ENCODE measurements at places on chromosomes 12 and 14.

DNA sequence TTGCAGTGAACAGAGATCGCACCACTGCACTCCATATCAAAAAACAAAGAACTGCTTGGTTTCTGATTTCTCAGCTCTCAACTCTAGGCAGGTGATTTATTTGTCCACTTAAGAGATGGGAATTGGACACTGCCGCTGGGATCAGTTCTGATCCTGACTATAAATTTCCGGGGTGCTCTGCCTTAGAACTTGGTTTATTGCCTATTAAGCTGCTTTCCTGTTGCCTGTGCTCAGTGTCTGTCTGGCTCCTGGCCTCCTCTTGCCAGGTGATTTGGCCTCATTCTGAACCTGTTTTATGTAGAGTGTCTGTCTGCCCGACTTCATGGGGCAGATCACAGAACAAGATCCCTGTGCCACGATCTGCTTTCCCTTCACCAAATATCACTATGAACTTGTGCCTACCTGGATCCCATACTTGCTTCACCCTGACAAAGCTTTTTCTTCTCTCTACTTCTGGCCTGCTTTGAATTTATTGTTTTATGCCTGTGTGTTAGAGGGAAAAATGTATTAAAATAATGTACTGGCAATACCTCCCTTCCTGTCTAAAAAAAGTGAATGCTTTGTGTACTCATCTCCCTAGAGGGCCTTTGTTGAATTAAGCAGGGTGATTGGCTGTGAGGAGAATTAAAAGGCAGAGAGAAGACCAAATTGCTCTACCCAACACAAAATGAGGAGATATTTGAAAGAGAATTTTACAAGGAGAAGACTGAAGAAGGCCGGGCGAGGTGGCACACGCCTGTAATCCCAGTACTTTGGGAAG is 27.6 kb downstream of the CDKN1B start:
- DNase-seq, result no peak

DNA sequence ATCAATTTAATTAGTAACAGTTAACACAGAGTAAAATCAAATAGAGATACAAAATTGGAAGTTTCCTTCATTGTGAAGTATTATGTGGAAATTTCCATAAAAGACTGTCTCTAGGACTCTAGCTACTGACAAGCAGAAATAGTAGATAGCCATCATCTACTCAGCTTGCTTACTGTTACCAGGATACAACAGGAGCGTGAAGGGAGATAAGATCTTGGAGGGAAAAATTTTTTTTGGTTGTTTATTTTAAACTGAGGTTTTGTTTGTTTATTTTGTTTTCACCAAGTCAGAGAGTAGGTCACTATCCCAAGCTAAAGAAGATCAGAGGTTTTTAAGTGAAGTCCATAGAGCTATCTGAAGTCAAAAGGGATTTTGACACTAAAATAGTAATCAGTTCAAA is 861.3 kb upstream of the MGAT4C start:
- DNase-seq, result no peak

- DNase-seq, result no peak
Measured at GRCh38 chr12:51911788-51912711, 4.7 kb downstream of the ACVRL1 start.

DNA sequence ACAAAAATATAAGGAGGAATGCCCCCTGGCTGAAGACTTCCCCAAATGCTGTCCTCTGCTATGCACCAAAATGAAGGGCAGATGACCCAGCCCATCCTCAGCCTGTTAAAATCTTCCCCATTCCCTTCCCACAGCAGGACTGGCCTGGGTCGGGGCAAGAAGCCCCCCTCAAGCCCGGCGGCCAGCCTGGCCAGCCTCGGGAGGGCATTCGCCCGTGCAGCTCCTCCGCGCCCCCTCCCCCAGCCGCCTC is 413 bp downstream of the RARG start:
- no peak for DNase-seq

GRCh38 chr14:49367696-49368095 is 218.5 kb downstream of the RPS29 start:
- DNase-seq, result no peak

DNA sequence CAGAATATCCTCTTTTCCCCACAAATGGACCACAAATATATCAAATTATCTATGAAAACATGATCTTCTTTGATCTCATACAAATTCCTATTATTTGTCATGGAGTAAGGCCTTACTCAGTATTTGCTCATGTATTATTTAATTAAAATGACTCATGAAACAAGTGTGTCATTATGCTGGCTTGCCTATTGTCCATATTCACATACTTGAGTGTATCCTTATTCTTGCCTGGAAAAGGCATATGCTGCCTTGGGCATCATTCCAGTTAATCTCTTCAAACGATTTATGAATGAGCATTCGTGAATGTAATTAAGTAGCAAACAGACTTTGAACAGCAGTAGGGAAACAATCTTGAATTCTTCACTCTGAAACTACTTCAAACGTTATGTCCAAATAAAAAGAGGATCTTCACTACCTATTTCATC is 22.6 kb upstream of the SNRPF start:
- peak; percentile 61 for DNase-seq
